T-helper 1 cell (primary cell): ENCODE measurements at places on chromosomes 3 and 15.

DNA sequence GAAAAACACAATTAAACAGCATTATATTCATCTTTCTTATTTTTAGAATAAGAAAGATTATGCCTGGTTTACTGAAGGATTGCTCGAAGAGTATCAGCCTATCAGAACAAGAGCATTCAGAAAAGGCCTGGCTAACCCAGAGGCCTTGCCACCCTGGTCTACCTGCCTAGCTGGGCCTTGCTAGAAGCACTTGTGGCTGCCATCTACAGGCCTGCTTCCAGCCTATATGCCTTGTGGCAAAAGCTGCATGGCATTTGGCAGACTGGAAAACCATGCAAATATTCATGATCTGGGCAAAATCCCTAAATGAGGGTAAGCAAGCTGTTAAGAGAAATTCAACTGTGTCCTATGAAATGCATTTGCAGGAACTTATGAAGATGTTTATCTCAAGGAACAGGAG is 9.3 kb upstream of the ATP13A4 start:
- DNase-seq: no peak

DNA sequence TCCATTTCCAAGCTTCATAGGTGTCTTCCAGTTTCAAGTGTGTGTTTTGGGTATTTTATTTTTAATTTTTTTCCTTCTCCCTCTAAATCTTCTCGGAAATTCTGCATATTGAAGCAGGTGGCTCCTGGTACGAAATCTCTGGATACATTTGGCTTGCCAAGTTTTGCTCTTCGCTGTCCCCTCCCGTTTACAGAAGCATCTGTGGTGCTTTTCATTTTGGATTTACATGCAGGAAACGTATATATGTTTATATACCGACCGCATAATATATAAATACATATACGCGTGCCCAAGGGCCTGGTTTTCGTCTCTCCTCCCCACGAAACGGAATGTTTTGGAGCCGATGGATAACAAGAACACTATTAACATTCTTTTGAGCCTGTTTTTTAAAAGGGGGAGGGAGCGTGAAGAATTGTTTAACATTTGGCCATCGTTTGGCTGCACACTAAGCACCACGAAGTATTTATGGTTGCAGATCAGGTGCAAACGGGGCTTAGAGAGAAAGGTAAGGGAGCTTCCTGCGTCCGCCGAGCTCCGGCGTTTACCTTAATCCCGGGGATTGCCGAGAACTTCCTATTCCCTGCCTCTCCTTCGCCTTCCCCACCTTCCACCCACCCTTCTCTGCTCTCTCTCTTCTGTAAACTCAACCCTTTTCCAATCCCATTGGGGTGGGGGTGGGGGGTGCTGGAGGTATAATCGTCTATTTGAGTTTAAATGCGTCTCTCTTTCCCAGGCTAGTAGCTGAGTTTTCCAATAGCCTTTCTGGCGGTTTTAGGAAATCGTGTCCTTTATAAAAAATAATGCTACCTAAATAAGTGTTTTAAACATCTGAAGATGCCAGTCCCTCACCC is 1.1 kb upstream of the NLGN1 start:
- no peak for DNase-seq

DNA sequence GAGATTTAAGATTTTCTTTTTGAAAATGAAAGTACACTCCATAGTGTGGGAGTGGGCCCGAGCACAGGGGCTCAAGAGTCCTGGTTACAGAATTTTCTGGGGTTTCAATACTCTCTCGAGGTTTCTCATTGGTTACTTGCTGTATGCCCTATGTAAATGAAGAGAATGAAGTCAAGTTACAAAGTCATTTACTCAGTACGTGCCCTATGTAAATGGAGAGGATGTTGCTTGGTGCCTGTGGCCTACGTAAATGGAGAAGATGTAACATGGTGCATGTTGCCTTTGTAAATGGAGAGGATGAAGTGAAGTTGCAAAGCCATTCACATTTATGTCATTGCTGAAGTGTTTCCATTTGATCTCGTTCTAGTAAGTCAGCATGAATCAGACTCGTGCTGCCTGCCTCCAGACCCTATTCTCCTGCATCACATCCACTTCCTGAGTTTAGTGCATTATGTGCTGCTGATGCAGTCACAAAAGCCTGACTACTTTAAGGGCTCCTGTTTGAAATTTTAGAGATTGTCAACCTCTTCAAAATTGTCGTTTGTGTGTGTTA is 302.0 kb downstream of the ZBBX start:
- DNase-seq: no peak

DNA sequence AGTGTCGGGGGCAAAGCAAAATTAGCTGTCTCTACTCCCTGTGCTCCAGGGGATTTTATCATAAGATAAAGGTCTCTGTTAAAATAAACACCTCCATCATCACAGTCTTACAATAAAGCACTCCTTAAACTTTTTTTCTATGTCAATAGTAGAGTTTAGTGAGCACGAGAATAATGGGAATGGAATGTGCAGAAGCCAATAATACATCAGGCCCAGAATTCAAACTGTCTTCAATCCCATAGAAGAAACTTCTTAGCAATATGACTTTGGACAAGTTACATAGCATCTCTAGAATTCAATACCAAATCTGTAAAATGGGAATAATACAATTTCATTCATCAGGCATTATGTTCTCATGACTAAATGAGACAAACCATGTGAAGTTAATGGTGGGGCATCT is 49.0 kb upstream of the EPHA3 start:
- no peak for DNase-seq

GRCh38 chr3:120130656-120131055 is 36.4 kb upstream of the GSK3B start:
- no peak for DNase-seq

GRCh38 chr3:145864336-145864735 is 296.6 kb downstream of the PLOD2 start:
- no peak for DNase-seq

DNA sequence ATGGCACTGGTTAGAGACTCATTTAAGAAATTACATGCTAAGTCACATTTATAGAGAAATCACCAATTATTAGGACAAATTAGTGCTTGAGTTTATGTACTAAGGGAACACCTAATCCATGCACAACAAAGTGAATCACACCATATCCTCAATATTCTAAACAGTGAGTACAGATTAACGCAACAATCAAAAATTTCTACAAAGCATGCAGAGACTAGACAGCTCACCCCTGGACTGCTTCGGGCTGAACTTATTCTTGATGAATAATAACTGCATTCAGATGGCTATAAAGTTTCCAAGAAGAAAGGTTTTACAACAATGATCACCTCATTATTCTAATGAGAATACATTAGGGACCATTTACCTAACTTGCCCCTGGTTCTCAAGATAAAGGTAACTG is 66.5 kb downstream of the LRRFIP2 start:
- no peak for DNase-seq

GRCh38 chr15:73997986-73998385 is 3.5 kb downstream of the PML start:
- DNase-seq: no peak

GRCh38 chr3:49712631-49713317 is 6.7 kb downstream of the AMIGO3 start:
- no peak for DNase-seq

DNA sequence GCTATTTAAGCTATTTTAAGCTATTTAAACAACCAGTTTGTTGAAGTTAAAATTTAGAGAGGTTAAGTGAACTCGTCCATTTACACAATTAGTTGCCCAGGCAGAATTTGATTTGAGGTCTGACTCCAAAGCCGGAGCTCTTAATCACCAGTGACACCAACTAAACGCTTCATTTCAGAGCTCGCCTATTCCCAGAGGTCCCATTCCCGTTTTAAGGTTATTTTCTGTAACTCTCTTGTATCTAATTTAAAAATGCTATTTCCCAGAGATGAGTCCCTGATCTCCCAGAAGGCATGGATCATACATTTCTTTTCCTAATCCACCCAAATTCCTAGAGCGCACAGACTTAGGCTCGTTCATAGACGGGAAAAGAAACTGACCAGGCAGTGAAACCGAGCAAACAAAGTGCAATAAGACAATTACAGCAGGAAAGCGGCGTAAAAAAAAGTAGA is 904 bp upstream of the MCTP2 start:
- DNase-seq: no peak

GRCh38 chr15:101276501-101277037 is 716 bp downstream of the SELENOS start:
- no peak for DNase-seq

DNA sequence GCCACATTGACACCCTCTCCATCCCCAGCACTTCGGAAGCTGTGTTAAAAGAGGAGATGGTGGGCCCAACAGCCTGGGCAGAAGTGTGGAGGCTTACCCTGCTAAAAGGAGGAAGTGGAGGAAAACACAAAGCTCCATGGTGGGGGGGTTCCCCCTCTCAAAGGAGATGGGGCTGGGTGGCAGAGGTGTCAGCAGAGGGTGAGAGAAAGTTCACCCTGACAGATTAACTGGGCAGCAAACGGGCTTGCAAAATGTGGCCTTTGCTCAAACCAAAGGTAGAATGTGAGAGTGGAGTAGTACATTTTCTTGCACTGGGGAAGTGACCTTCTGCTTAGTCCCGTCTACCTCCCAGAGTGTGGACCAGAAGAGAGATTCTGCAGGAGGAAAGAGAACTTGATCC is 44.7 kb downstream of the MYO1E start:
- DNase-seq: no peak

GRCh38 chr3:151918253-151919029 is 45.0 kb downstream of the SUCNR1 start:
- DNase-seq: no peak

DNA sequence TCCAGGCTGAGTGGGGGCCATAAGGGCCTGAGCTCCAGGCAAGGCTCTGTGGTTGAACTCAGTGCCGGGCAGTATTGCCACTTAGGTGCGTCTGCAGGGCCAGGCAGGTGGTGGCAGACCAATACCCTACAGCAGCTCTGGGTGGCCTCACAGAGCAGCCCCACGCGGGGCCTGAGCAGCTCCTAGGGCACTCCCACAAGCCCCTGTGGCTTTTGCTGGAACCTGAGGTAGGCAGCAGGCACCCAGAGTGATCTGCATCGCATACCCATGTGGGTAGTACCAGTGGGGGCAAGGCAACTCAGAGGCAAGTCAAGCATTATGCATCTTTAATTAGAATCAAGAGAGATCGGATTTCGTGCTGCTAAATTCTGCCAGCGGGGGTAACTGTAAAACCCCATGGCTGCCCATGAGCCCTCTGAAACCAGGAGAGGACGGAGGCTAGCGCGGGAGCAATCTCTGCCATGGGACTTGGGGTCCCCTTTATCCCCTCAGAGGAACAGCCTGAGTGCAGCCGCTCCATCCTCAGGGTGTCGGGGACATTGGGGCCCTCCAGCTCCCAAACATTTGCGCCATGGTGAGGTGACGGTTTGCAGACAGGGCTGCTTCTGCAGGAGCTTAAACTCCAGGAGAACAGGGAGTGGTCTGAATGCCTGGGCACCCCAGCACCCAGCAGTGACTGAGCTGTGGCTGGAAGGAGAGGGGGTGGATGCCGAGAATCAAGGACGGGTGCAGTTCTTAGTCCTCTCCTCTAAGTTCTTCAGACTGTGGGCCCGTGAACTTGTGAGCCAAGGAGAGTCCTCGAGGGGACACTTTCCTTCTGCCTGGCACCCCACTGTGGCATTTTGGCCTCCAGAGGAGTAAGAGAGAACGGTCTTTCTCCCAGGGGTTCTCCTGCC is 62.4 kb upstream of the PCSK6 start:
- no peak for DNase-seq

- no peak for DNase-seq
These were observed 353 bp downstream of the ATG3 start for GRCh38 chr3:112561484-112561733.

DNA sequence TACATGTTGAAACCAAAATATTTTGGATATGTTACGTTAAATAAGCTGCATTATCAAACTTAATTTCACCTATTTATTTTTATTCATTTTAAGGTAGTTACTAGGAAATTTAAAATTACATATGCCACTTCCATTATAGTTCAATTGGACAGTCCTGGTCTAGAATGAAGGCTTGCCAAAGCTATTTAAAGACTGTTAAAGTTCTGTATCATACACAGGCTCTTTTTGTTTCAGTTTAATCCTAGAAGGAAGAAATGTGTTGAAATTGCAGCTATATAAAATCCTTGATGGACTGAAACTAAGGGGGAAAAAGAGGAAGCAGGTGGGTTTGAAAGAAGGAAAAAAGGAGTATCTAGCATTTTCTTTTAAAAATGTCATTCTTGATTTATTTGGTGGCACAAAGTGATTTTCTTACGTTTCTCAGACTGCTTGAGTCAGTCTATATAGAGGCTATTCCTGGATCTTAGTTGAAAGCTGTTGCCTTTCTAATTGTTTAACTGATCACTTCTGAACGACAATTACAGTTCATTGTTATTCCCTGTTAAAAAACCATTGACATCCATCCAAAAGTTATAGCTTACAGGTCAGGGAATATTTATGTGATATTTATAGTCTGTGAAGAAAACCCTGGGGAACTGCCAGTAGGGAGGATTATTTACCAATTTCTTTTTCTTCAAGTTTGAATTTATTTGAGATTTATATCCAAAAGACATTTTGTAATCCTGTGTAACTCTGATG is 195.0 kb downstream of the RORA start:
- DNase-seq: no peak

DNA sequence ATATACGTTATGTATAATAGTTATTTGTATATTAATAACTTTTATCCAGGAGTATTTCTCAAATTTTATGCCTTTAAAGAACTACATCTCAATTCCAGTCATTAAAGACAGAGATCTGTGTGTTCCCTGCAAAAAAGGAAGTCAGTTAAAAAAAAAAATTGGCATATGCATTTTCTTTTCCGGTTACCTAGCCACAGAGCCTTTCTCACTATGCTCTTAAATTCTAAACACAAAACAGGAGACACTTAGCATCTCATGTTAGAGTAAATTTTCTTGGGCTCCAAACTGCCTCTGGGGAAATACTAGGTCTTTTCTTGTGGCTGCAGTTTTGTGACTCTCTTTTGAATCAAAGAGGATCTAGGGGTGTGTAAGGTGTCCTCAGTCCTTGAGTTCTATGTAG is 105.9 kb downstream of the KCNH8 start:
- no peak for DNase-seq

- DNase-seq: no peak
These were observed 25.4 kb upstream of the CHMP2B start for GRCh38 chr3:87201727-87202126.

GRCh38 chr15:39415634-39416033 is 165.2 kb upstream of the THBS1 start:
- DNase-seq: no peak

DNA sequence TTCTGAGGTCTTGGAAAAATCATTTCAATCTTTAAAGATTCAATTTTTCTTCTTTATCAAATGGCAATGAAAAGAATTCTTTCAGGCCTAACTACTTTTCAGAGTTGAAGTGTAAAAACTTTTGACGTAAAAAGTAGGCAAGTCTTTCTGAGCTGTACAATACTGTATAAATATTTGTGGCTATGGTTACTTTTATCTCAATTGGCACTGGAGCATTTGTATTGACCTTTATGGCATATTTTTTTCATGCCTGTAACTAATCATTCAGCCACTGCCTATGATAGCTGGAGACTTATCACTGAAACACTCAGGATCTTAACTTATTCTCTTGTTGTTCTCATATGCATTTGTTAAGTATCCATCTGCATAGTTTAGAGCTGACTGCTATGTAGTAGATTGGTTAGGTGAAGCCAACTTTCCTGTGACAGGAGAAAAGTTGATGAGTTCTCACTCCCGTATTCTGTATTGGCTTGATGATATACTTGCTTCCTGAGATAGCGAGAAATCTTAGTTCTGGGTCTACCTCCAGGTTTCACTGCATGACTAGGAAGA is 290.4 kb upstream of the TBL1XR1 start:
- no peak for DNase-seq
